NCI-H187 treated with DMSO at 0.1 percent for 48 hours (cell line): ENCODE measurements at places on chromosomes 5 and 9.

DNA sequence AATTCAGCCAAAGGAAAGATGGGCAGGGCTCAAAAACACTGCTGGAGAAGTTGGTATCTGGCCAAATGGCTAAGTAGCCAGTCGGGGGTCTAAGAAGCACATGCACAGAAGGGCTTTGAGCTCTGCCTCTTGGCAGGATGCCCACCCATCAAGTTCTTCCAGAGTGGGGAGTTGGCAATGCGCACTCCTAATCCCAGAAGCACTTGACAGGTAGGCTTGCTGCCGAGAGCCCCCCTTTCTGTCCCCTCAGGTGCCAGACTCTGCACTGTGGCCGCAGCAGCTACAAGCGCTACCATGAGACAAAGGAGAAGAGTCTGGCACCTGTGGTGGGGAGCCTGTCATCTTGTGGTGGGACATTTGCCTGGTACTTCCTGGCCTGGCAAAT is 252.9 kb upstream of the SLC24A2 start:
- no peak for DNase-seq

DNA sequence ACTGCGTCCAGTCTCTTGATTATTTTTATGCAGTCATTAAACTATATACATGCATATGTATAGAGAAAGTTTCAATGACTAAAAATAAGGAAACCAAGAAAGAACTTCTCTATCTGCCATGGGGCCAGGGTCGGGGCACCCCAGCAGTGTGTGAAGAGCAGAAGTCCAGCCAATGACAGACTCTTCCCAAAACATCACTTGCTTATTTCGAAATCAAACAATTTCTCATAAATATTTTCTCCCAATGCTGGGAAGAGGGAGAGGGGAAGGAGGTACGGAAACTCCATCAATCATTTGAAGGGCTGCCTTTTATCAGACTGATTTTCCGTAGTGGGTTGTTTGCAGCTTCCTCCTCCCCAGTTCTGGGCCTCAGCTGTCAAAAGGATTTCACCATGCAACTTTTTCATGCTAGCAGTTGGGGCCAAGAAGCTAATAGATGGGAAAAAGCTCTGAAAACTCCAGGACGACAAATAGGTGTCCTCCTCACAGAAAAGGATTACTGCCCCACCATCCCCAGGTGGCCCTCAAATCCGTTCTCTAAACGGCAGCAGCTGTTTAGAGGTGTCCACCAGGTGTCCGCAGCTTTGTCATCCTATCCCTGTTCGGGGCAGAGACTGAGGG is 617 bp upstream of the FPGS start:
- DNase-seq: no peak

- DNase-seq: no peak
Measured at GRCh38 chr5:94778299-94778698, 159.8 kb downstream of the SLF1 start.

DNA sequence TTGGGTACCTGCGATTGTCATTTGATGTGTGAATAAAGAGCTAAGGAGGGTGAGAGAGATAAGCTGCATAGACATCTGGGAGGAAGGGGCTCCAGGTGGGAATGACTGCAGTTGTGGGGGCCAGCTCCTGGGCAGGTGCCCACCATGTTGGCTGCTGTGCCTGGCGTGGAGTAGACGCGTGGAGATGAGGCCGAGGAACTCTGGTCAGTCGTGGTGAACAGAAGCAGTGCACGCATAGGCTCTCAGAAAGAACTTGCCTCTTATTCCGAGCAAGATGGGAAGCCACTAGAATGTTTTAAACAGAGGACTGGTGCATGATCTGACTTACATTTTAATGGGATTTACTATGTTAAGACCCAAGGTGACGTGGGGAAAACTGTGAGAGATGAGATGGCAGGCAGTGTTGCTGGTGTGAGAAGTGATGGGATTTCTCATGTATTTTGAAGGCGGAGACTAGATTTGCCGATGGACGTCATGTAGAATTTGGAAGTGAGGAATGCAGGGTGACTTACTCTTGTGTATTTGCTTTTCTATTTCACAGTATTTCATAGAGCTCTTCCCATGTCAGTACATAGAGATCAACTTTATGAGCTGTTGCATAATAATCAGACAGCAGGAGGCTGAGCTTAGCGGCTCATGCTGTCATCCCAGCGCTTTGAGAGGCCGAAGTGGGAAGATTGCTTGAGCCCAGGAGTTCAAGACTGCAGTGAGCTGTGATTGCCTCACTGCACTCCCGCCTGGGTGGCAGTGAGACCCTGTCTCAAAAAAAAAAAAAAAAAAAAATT is 71.1 kb downstream of the EHMT1 start:
- DNase-seq: no peak

GRCh38 chr9:18428661-18429060 is 45.3 kb upstream of the ADAMTSL1 start:
- no peak for DNase-seq

DNA sequence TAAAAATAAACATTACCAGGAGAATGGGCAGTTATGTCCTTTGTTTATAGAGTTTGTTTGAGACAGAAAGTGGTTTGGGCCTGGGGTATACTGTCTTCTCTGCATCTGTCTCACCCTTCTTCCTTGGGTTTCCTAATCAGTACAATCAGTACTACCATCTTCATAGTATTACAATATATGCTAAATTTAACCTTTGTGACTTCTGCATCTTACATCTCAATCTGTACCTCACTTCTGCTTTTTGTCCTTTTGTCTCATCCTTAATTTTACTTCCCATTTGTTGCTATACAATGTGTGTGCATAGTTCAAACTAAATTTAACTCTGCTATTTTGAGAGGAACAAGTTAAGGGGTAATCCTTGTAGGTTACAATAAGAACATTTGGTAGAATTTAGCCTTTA is 19.6 kb downstream of the FBXO38 start:
- no peak for DNase-seq

- DNase-seq: no peak
Measured at GRCh38 chr9:134568811-134569210, 72.8 kb upstream of the COL5A1 start.

DNA sequence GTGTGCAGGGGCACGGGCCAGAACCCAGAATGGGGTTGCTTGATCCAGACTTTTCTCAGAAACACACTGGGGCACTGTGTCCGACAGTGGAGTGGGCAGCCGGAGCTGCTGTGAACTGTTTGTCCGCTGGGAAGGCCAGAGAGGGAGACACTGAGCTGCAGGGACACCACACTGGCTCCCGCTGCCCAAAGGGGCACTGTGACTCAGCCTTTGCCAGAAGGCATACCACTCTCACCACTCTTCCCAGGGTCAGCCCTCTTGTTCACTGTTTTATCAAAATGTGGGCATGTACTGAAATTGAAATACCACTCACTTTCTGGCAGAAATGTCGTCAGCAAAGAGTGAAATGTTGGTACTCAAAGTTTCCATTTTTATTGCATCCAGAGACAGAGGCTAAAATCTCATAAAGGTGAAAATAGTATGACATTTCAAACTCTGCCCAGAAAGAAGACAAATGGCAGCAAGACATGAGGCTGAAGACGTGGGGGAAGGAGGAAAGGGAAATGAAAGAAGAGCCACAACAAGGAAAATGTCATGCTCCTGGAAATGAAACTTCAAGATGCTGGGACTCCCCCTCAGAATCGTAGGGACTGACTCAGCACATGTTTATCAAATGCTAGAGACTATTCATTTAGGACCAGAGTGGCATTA is 4.5 kb upstream of the IL7R start:
- no peak for DNase-seq

DNA sequence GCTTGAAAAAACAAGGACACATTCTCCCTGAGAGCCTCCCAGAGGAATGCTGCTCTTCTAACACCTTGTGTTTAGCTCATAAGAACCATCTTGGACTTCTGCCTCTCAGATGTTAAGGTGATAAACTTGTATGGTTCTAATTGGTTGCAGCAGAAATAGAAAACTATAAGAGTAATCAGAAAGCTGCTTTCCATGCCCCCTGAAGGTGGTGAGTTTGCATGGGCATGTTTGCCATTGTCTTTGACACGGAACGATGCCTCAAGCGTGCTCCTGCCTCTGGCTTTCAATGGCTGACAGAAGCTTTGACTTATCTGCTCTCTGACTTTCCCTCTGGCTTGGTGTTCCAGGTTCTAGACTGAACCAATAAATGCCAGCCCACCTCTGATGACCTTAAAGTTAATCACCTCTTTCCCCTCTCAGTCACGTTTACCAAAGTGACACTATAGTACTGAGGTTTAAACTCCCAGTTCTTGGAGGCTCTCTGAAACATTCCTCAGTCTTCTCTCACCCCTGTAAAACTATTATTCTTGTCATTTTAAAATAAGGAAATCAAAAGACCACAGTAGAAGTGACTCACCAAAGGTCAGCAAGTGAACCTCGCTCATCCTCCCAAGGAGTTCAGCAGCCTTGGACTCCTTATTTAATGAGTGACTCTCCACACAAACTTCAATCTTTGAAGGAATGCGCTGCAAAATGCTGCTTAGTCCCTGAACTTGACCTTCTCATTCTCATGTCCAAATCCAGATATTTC is 103.6 kb downstream of the PIK3R1 start:
- DNase-seq: no peak

DNA sequence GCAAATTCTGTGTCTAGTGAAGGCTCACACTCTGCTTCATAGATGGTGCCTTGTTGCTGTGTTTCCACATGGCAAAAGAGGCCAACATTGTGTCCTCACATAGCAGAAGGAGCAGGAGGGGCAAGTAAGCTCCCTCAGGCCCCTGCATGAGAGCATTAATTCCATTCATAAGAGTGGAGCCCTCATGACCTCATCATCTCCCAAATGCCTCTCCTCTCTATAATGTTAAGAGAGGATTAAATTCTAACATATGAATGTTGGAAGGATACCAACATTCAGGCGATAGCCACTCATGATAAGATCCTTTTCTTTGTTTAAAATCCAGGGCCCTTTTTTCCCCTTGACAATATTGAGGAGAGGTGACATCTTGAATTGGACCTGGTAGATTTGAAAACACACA is 35.2 kb upstream of the PAM start:
- no peak for DNase-seq

- no peak for DNase-seq
Measured at GRCh38 chr5:31770998-31771397, 132.1 kb downstream of the PDZD2 start.

DNA sequence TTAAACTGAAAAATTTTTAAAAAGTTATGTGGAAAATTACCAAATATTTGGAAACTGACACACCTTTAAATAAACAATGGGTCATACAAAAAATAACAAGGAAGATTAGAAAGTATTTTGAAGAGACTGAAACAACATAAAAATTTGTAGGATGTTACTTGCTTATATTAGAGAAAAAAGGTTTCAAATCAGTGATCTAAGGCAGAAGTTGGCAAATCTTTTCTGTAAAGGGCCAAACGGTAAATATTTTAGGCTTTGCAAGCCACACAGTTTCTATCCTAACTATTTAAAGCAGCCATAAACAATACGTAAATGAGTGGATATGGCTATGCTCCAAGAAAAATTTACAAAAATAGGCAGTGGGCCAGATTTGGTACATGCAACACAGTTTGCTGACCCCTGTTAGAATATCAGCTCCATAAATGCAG is 81.3 kb downstream of the OXCT1 start:
- DNase-seq: no peak

GRCh38 chr5:148949841-148950470 is 112.9 kb downstream of the SH3TC2 start:
- no peak for DNase-seq

- DNase-seq: no peak
Measured at GRCh38 chr5:96952118-96952750, 16.4 kb downstream of the LNPEP start.

GRCh38 chr5:99795031-99795430 is 740.1 kb upstream of the FAM174A start:
- no peak for DNase-seq

DNA sequence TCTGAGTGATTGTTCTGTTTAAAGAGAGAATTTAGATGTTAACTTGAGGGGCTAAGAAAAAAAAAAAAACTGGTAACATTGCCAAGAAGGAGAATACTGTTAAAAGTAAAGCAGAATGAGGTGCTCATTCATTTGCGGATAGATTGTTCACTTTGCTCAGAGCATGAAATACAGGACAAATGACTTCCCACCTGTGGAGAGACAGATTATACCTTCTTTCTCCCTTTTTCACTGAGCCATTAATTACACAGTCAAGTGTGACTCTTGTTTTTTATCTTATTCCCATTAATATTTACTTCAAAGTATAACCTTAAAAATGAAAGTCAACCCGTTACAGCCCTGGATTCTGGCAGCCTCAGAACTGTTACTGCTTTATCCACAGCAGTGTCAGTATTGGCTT is 264.5 kb downstream of the TAF11L14 start:
- DNase-seq: no peak

DNA sequence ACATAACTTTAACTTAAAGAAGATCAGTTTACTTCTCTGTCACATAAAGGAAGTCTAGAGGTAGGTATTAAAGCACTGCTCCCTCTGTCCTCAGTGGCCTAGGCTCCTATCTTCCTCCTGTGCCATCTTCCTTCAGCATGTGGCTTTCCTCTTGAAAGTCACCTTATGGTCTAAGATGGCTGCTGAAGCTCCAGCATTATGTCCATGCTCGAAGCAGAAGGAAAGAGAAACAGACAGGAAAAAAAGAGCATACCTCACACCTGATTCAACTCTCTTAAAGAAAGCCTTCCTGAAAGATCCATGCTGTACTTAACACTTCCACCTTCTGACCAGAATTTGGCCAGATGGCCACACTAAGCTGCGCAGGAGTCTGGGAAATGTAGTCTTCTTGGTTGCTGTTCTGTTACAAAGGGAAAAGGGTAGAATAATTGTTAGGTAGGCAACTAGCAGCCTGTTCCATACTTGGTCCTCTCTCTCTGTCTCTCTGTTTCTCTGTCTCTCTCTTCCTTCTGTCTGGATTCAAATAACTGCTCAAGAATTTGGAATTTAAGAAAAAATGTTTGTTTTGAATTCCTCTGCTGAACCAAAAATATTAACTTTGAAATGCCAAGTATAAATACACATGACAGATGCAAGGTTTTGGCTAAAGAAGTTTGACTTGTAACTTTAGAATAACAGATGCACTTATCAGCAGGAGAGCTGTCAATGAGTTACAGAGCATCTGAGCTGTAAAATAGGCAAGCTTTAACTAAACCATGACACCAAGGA is 16.0 kb downstream of the TMEM174 start:
- DNase-seq: no peak

DNA sequence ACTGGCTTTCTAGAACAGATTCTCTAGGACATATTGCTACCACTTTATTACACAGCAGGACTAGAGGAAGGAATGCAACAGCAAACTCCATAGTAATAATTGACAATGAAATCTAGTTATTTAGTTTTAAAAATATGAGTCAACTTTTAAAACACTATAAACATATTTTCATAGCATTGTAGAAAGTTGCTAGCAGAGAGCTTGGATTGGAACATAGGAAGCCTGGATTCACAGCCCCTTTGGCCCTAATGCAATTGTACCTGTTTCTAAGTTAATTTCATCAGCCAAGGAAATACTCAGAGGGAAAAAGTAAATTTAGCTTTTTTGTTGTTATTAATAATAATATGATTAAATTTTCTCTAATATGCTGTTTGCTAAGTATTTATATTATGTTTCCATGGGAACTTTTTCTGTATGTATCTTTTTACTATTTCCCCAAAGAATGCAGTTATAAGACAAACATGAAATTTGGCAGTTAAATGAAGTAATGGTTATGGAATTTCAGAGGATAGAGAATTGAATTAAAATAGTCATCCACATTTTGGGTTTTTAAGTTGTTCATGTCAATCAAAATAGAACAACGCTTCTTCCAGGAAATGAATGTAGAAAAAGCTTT is 45.6 kb downstream of the VCAN start:
- no peak for DNase-seq
